ENCODE measurements at places on chromosomes 7 and 10.

GRCh38 chr7:34207810-34208209 is 302.5 kb downstream of the BMPER start:
- DNase-seq, result no peak

- no peak for DNase-seq
These were observed 334.0 kb downstream of the SORCS1 start for GRCh38 chr10:106830471-106830870.

GRCh38 chr7:129012641-129013040 is 42.3 kb downstream of the TNPO3 start:
- no peak for DNase-seq

DNA sequence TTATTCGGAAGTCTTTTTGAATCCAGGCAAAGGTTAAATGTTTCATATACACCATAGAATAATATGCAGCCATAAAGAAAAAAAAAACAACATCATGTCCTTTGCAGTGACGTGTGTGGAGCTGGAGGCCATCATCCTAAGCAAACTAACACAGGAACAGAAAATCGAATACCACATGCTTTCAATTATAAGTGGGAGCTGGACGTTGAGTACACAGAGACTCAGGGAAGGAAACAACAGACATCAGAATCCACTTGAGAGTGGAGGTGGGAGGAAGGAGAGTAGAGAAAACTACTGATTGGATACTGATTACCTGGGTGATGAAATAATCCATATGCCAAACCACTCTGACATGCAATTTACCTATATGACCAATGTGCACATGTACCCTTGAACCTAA is 293.4 kb downstream of the KLF6 start:
- DNase-seq, result no peak

- no peak for DNase-seq
These were observed 16.0 kb downstream of the DGKB start for GRCh38 chr7:14886533-14886932.

- no peak for DNase-seq
These were observed 406 bp downstream of the SYNPO2L start for GRCh38 chr10:73655257-73655989.

DNA sequence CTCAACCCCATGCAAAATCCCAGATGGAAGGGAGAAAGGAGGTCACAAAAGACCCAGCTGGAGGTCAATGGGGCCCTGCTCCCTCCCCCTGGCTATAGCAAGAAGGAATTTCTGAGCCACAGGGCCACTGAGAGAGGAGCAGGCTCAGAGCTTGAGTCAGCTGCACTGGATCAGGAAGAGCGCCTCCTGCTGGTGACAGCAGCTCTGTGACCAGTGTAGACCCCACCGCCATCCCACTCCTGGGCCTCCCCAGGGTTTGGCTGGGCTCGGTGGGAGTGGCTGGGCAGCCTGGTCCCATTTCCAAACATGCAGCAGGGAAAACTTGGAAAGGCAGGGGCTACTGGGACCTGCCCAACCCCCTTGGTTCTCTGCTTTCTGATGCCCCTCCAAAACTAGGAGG is 31.5 kb upstream of the PRLHR start:
- no peak for DNase-seq

DNA sequence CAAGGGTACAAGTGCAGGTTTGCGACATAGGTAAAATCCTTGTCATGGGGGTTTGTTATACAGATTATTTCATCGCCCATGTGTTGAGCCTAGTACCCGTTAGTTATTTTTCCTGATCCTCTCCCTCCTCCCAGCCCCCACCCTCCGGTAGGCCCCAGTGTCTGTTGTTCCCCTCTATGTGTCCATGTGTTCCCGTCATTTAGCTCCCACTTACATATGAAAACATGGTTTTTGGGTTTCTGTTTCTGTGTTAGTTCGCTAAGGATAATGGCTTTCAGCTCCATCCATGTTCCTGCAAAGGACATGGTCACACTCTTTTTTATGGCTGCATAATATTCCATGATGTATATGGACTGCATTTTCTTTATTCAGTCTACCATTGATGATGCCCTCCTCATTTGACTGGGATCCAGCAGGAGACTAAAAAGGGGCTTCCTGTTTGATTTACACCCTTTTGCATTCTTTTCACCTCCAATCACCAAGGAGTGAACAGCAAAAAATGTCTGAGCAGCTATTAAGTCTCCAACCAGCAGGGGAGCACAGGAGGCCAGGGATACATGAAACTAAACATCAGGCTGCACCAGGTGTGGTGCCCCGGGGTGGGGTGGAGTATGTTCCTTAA is 188.2 kb downstream of the SKIDA1 start:
- no peak for DNase-seq

GRCh38 chr10:130023454-130024230 is 59.6 kb upstream of the EBF3 start:
- no peak for DNase-seq

DNA sequence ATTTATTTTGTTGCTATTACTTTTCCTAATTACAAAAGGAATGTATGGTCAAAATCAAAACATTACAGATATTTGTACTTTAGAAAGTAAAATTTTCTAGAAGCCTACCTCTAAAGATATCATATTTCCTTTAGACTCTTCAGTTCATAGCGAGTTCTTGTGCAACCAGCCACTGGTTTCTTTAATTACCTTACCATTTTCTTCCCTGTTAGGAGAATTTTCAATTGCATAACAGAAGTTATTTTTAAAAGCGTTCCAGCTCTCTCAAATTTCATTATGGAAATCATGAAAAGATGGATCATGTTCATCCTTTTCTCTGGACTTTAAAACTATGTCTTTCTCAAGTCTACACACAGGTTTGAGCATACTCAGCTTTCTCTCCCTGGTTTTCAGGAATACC is 5.0 kb upstream of the TRUB1 start:
- no peak for DNase-seq

DNA sequence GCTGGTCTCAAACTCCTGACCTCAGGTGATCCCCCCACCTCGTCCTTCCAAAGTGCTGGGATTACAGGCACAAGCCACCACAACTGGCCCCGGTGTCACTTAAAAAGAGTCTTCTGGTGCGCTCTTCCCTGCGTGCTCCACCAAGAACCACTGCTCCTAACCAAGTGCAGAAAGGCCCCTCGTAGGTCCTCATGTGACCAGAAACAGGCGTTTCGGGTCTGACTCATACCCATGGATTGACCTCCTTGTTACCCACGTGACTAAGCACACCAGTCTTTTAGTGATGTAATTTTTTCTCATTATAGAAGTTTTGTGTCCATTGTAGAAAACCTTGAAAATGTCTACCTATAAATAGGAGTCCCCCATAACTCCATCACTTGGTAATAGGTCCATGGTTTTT is 13.9 kb downstream of the FKBP6 start:
- peak; percentile 81 for DNase-seq

DNA sequence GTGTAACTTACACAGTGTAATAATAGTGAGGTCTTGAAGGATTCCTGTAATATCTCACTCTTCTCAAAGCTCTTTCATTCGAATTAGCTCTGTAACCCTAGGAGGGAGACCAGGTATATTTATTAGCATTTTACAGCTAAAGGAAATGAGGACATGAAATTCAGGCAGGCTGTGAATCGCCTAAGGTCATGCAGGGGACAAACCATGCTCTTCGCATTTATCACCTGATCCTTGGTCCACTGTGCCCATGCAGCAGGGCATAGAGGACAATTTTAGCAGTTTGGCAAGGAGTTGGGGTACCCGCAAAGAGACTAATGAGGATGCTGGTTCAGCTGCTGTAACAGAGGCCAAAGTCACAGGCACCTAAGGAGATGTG is 14.8 kb upstream of the LAMB1 start:
- no peak for DNase-seq

GRCh38 chr7:29397398-29397797 is 166.2 kb upstream of the PRR15 start:
- DNase-seq, result no peak

GRCh38 chr7:28052933-28053332 is 127.7 kb downstream of the JAZF1 start:
- peak; percentile 58 for DNase-seq

GRCh38 chr7:27523321-27523720 is 139.4 kb downstream of the HIBADH start:
- no peak for DNase-seq

DNA sequence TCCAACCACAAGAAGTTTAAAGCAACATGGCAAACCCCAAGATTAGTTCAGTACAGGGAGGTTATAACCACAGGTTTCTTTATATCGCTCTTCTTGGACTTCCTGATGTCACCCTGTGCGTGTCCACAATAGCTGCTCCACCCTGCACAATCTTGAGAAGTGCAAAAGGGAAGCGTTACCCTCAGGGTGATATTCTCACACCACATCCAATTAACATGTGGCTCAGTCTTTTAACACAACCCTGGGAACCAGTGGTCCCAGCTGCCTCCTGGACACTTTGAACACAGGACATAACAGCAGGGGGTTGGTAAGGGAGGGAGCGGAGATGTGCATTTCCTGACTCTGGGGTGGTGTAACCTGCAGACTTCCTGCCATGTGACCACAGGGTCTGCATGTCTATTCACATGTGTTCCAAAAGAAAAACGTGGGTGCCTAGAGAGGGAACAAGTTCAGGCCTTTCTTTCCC is 64.6 kb downstream of the GSAP start:
- no peak for DNase-seq

- no peak for DNase-seq
These were observed 90.9 kb upstream of the WDR11 start for GRCh38 chr10:120760253-120760652.

GRCh38 chr10:13707156-13707881 is 120.6 kb downstream of the PRPF18 start:
- DNase-seq, result peak; percentile 94

- no peak for DNase-seq
These were observed 97.2 kb downstream of the SLC25A13 start for GRCh38 chr7:96224685-96225084.

DNA sequence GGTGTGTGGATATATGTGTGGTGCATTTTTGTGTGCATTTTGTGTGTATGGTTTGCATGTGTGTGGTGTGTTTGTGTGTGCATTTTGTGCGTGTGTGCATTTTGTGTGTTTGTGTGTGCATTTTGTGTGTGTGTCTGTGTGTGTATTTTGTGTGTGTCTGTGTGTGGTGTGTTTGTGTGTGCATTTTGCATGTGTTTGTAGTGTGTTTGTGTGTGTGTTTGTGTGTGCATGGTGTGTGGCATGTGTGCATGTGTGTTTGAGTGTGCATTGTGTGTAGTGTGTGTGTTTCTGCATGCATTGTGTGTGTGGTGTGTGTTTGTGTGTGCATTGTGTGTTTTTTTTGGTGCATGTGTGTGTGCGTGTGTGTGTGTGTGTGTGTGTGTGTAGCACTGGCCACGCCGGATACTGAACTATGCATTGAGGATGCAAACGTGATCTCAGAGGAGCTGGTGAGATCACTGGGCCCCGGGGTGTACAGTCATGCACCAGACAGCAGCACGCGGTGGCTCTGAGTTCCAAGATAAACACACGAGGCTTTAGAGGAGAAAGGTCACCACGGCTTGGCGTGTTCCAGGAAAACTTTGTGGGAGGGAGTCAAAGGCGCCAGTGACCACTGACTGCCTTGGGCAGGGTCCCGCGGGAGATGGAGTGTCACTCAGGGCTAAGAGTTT is 106.6 kb upstream of the SHH start:
- DNase-seq, result peak; percentile 93

- DNase-seq, result no peak
These were observed 92.4 kb upstream of the PPP2R2D start for GRCh38 chr10:131808370-131808930.

DNA sequence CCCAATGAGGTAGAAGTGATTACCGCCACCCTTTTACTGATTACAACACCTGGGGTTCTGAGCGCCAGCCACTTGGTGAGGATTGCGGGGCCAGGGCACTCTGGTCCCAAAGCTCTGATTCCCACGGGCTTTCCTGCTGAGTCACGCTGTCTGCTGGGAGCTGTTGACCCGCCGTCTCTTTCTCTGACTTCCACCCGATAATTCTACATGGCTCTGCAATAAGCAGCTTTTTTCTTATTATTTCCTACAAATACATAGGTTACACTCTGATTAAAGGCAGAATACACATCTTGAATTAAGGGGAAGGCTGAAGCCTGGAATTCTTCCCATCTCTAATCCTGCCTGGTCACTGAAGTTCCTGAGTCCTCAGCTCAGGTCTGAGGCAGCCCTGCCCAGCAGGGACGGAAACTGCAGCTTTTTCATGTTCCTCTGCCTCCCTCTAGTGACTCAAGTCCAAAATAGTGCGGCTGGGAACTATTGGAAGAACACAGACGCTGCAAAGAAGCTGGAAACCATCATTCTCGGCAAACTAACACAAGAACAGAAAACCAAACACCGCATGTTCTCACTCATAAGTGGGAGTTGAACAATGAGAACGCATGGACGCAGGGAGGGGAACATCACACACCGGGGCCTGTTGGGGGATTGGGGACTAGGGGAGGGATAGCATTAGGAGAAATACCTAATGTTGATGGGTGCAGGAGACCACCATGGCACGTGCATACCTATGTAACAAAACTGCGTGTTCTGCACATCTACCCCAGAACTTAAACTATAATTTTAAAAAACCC is 178.3 kb downstream of the PRKCQ start:
- DNase-seq, result peak; percentile 86

GRCh38 chr7:94412762-94413322 is 18.1 kb downstream of the COL1A2 start:
- DNase-seq, result no peak

DNA sequence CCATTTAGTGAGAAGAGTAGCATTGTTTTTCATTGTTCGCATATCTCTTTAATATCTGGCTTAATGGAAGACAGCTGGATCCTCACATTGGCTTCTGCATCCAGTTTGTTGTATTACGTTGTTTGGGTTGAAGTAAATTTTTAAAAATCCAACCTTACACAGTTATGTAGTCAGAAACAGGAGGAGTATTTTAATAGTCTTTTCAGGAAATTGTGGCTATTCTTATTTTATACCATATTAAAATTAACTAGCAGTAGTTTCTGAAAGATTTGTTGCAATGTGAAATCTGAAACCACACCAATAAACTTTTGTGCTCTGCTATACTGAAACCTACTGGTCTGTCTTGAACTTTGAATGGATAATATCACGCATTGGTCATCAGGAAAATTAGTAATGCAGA is 27.9 kb downstream of the MYPN start:
- DNase-seq, result peak; percentile 42

DNA sequence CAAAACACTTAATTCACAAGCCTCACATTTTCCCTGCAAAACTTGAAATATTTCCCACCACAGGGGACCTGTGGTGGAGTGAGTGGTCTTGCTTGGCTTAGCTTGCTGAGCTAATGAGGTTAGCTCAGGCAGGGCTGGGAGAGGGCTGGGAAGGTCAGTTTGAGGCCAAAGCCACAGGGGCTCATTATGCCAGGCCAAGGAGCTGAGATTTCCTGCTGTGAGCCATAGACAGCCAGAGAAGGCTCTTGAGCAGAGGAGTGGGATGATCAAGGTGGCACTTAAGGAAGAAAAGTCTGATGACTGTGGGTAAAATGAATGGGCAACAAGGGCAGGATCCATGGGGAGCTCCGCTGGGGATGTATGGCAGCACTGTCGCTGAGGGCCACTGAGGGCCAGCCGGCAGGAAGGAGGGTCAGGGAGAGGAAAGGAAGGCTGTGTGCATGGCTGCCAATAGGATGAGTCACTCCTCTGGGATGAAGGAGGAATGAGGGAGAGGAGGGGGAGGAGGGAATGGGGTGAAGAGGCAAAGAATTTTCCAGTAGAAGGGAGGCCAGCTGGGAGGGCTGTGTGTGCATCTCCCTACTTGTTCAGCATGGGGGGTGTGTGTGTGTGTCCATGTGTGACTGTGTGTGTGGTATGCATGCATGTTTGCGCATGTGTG is 18.7 kb upstream of the ZNF488 start:
- DNase-seq, result peak; percentile 97

Measured in fibroblast of skin of back (primary cell).